Esophagus squamous epithelium (tissue), 5 donors: ENCODE measurements at places on chromosomes 7 and 10.

DNA sequence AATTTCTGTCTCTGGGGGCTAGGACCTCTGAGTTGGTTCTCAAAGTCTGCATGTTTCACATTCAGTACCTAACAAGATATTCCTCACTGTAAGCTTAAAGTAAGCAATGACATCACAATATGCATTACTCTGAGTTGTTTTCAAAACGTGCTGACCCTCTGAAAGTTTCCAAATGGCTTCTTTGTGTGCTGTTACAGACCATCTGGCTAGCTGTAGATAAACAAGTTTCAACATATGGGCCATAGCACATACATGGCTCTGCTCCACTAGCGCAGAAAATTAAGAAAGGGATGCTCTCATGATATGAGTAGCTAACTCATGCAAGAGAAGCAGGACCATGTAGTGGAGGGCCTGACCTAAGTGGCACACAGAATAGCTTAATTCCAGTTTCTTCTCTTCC lies 119.0 kb downstream of the HTR7 start:
- no peak for DNase-seq

DNA sequence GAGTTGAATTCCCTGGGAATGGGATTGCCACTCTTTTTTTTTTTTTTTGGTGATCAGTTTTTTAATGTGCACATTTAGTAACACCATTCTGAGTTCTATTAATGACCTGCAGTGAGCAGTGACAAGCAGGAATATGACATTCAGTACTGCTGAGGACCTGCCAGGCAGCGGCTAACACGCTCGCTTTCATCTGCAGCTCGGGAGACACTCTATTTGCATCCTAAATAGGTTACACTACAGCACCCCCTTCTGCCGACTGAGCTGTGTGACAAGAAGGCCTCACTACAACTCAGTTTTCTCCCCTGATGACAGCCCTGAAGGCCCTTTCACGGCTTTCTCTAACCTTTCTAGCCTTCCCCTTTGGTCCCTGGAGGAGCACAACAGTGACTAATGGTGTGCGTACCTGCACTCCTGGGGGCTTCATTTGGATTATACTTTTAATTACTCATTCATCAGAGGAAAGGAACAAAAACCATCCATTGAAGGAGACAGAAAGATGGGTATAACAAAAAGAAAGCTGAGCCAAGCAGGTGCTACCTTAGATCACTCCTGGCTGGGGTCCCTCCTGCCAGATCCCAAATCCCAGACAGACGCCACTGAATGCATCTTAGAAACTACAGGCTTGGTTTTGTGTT lies 872.4 kb downstream of the LRMDA start:
- DNase-seq = no peak

- DNase-seq = no peak
Measured at GRCh38 chr10:43772171-43772570, 123.5 kb upstream of the ZNF32 start.

DNA sequence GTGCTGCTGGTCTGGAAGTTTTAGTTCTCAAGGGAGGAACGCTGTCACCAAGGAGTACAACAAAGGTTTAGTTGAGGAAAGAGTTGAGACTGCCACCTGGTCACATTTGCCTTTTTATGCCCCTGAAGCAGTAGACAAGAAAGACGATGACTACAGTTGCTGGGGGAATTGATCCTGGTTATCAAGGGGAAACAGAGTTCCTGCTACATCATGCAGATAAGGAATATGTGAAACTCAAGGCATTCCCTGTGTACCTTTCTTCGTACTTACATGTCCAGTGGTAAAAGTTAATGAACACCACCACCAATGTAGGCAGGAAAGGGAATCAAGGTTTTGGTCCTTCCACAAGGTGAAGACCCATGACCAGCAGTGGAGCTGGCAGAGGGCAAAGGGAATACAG lies 31.8 kb downstream of the SLC35B4 start:
- no peak for DNase-seq

GRCh38 chr10:30011396-30011795 lies 48.0 kb downstream of the JCAD start:
- DNase-seq = no peak

- no peak for DNase-seq
Measured at GRCh38 chr7:84744385-84744784, 442.5 kb downstream of the SEMA3D start.

- no peak for DNase-seq
Measured at GRCh38 chr10:126854726-126855495, 50.3 kb upstream of the DOCK1 start.

GRCh38 chr10:80320377-80320776 lies 30.9 kb upstream of the MAT1A start:
- DNase-seq = no peak

DNA sequence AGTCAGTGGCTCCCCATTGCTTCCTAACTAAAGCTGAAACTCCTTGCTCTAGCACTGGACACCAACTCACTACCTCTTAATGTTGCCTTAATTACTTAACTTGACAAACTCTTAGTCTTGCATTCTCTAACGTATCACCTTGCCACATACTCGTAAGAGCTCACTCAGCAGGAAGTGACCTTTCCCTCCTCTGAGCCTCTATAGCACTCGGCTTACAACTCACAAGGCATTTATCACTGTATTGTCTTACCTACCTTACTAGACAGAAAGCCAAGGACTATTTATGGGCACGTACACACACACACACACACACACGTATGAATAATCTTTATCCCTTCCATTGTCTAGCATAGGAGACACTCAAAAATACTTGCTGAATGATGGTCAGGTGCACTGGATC lies 21.2 kb downstream of the CEP41 start:
- no peak for DNase-seq

DNA sequence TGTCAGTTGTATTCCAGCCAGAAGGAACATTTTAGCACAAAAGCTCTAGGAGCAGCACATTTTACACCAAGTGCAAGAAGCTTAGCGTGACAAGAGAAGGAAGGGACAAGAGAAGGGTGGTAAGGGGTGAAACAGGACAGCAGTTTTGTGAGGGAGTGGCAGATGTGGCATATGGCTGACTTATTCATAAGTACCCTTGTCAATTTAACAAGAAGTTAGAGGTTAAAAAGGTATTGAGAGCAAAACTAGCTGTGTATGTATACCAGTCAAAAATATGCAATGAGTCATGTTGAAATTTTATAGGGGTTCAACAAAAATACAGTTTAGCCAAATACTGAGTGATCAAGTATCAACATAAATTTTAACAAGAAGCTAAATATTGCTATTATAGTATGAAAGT lies 561.5 kb upstream of the POT1 start:
- no peak for DNase-seq

- no peak for DNase-seq
Measured at GRCh38 chr10:115417585-115418265, 324.6 kb downstream of the ATRNL1 start.

- DNase-seq = no peak
Measured at GRCh38 chr10:115095758-115096157, 2.6 kb downstream of the ATRNL1 start.

DNA sequence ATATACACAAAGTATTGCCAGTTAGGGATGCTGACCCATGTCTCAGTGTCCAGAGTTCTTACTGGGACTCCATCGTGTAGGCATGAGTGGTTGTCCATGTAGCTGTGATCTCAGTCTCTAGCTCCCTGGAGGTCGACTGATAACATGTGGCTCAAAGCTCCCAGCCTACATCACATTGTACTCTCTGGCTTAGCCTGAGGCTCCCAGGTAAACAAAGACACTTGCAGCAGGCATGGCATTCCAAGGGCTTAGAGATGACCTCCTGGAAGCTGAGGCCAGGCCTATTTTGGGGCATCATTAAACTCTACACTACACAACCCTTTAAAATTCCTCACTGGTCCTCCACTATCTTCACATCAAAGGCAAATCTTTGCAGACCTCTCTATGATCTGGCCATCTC lies 100.8 kb upstream of the DOCK1 start:
- no peak for DNase-seq

DNA sequence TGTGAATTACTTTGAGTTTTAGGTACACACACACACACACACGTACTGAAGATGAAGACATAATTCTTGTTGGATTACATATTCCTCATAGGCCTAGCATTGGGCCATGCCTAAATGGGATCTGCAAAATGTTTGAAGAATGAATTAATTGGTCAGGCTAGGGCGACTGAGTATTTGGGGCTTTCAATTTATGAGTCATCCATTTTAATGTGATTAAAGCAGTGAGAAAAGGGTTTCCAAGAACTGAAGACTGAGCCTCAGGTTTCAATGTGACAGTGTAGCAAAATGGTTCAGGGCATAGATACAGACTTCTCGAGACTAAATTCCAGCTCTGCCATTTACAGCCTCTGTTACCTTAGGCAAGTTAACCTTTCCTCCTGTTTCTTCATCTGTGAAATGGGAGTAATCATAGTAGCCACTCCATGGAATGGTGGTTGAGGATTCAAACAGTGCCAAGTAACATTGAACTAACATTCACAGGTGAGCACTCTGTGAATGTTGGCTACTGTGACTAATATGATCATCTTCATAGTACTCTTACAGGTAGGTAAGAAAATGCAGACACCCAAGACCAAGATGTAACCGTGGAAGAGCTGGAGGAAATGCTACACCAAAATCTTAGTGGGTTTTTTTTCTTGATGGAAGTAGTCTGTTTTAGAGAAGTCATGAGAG lies 7.6 kb downstream of the BPGM start:
- no peak for DNase-seq

DNA sequence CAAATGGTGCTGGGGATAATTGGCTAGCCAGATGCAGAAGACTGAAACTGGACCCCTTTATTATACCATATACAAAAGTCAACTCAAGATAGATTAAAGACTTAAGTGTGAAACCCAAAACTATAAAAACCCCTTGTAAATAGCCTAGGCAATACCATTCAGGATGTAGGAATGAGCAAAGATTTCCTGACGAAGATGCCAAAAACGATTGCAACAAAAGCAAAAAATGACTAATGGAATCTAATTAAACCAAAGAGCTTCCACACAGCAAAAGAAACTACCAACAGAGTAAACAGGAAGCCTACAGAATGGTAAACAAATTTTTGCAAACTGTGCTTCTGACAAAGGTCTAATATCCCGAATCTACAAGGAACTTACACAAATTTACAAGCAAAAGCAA lies 30.9 kb upstream of the PLXDC2 start:
- no peak for DNase-seq

DNA sequence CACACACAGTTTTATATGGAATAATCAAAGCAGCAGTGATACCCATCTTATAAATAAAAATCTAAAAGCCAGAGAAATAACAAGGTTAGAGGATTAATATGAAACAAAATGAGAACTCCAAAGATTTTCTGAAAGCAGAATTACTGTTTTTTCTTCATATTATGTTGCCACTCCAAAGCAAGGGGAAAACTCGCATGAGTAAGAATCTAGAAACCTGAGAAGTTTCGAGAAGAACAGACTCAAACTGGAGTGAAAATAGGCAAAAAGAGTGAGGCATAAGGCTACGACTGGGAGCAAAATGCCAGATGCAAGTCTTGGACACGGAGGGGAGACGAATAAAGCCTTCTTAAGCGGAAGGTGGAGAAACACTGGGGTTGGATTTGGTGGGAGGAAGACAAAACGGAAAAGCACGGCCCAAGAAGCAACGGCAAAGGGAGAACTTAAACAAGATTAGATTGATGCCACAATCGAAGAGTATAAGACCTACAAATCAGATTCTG lies 923 bp downstream of the TNPO3 start:
- DNase-seq = no peak

DNA sequence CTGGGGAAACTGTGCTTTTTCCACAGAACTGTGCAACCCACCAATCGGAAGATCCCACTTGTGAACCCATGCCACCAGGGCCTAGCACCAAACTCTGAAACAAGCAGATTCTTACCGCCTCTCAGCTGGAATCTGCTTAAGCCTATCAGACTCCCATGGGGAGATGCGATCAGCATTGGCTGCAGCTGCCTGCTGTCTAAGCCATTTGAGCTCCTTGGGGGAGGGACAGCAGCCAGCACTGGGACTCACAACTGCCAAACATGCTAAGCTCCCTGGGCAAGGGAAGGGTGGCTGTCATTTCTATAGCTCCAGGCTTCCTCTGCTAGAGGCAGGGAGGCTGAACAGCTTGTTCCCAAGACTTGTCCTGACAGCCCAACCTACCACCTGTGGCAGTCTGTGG lies 283.8 kb downstream of the CDK14 start:
- DNase-seq = no peak

DNA sequence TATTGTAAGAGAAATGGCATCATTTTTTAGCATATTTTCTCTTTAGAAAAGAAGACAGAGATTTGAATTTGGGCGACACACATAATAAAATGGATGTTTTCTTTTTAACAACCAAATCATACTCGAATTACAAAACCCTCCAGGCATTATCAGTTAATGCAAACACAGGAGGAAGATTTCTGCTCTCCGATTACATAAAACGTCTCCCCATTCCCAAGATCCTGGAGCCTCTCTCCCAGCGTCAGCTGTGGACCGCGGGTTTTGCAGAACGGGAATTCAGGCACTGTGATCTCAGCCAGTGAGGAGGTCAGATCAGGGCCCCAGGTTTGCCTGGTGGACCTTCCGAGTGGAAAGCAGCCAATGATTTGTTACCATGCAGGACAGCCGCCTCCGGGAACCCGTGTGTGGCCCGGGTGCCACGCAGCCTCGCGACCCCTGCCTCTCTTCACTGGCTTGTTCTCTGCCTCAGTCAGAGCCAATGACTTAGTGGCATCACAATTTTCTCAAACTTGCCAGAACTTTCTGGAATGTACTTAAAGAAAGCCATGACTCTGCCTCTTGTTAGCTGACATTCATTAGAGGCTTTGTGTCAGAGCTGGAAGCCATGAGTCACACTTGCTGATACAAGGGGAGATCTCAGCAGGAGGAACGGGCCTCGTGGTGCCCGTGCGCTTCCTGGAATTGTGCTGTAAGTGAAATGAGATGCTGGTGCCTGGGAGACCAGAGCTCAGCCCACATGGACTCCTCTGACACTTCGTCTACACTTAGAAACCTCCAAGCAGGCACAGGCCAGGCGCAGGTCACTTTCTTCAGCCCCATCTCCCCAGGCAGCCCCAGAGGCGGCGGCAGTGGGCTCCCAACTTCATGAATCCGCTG lies 246.1 kb downstream of the KLF6 start:
- no peak for DNase-seq

- DNase-seq = no peak
Measured at GRCh38 chr7:140992422-140992821, 22.3 kb downstream of the MRPS33 start.

DNA sequence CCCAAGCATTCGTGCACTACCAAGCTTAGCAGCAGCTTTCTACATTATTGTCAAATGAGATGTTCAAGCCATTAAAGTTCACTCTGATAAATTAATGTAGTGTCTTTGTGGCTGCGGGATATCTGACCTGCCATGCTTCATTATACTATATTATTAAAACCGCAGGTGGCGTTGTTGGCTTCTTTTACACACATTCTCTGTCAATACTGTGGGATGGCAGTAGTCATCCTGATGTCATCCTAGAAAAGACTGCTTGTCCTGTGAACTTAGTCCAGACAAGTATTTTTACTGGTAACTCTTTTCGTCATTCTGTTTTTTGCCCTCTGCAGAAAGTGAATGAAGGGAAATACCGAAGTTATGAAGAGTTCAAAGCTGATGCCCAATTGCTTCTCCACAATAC lies 103.9 kb downstream of the ZMYND11 start:
- DNase-seq = no peak

DNA sequence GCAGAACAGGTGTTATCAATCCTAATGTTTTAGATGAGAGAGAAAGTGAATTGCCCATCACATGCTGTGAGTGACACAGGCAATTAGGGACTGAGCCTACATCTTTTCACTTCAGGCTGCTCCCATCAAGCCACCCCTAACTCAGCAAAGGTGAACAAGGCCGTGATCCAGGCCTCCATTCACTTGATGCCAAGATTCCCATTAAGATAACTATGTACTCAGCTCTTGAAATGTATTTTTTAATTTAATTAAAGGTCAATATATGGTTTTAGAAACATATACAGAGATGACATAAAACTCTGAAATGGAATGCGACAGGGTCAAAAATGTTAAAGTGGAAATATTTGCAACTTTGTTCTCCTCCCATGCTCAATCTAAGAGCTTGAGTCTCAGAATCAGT lies 27.9 kb upstream of the UBE2H start:
- no peak for DNase-seq
